H7 (cell line): ENCODE measurements at places on chromosomes 1 and 21.

- peak; percentile 96 for DNase-seq
These were observed 73.9 kb downstream of the RAP1GAP start for GRCh38 chr1:21594935-21595897.

DNA sequence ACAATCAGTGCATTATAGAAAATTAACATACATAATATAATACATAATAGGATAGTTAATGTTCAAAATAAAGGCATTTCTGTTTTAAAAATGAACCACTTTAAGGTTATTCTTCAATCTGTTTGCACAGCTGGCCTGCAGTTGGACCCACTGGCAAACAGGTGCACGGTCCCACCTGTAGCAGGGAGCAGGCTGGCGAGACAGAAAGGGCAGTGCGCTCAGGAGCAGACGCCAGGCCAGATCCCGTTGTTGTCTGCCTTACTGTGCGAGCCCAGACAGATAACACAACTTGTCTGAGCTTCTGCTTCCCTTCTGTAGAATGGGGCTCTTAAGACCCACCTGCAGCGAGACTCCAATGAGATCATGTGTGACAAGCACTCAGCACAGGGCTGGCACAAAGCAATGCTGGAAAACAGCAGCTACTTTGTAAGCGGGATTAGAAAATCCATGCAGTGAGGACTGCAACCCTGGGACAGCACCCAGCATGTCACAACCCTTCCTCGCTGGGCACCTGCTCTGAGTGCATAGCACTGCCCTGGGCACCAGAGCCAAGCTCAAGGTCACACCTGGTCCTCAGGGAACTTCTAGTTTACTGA is 33.5 kb downstream of the VPS26C start:
- no peak for DNase-seq

DNA sequence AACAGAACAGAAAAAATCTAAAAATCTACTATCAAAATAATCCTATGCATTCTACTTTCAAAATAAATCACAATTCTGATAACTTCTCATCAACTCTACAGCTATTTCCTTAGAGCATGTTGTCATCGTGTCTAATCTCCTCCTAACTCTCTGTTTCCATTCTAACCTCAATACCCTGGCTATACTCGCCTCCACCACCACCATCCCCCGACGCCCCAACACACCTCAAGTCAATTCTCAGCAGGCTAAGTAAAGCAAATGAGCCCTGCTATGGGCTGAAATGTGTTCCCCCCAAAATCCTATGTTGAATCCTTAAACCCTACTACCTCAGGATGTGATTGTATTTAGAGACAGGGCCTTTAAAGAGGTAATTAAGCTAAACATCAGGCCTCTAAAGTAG is 34.6 kb downstream of the NRDC start:
- DNase-seq: peak; percentile 50

DNA sequence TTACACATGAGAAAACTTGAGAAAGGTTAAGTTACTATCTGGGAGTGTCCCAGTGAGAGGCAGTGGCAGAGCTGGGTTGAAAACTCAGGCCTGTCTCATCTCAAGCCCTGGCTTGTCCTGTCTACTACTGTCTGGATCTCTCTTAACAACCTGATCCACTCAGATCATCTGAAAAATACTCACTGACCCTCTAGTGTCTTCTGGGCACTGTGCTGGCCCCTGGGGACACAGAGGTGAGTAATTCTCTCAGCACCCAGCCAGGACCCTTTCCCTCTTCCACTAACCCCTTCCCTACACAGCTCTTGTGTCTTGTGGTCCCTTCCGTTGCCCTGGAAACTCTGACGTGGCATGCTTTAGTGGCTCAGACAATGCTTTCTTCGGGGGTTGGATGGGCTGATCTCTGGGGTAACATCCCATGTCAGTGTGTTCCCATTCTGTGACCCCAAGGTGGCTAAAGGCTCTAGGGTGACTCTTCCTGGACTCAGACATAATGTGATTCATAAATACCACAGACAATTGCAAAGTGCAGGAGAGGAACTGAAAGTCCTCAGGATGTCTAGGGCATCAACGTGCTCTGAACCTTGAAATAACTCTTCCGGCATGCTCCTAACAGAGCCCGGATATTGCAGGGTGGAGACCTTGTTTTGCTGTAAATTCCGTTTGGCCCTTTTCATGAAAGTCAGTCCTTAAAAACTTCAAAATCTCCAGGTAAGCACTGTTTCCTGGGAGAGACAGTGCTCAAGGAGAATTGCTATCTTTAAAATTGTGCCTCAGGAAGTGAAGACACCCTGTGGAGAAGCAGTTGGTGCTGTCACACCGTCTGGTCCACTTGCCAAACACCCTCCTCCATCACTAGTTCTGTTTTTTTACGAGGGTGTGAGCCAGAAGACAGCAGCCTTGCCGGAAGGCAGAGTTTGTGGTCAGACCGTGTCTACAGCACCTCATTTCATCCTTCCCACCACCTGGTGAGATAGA is 4.0 kb downstream of the SHISAL2A start:
- DNase-seq: no peak

- peak; percentile 15 for DNase-seq
These were observed 11.5 kb downstream of the MOV10 start for GRCh38 chr1:112685913-112686312.

- peak; percentile 93 for DNase-seq
These were observed at the start of gene C1orf167 for GRCh38 chr1:11761988-11762406. Gene C1orf167, plus strand, starts transcription at chr1:11762193. Its CDS starts 2,208 bp downstream, at chr1:11764401.

GRCh38 chr21:29434081-29434480 is 135.4 kb downstream of the BACH1 start:
- DNase-seq: no peak

GRCh38 chr1:25428475-25429166 is 2.1 kb upstream of the MACO1 start:
- no peak for DNase-seq
